ENCODE measurements at places on chromosomes 1 and 21. TPM values are rescaled to one million over a fixed set of nuclear protein-coding genes. Genes with fewer than 3 reads are reported as not detected.

The LAMC1 gene
- 138 TPM for total RNA-seq

GRCh38 chr1:198118134-198118533, 38.7 kb upstream of the NEK7 start:
- no peak for DNase-seq

- DNase-seq, result no peak
Measured at GRCh38 chr1:116123837-116124533, 12.8 kb downstream of the MAB21L3 start.

GRCh38 chr1:230694991-230695390, 18.9 kb downstream of the AGT start:
- DNase-seq, result no peak

DNA sequence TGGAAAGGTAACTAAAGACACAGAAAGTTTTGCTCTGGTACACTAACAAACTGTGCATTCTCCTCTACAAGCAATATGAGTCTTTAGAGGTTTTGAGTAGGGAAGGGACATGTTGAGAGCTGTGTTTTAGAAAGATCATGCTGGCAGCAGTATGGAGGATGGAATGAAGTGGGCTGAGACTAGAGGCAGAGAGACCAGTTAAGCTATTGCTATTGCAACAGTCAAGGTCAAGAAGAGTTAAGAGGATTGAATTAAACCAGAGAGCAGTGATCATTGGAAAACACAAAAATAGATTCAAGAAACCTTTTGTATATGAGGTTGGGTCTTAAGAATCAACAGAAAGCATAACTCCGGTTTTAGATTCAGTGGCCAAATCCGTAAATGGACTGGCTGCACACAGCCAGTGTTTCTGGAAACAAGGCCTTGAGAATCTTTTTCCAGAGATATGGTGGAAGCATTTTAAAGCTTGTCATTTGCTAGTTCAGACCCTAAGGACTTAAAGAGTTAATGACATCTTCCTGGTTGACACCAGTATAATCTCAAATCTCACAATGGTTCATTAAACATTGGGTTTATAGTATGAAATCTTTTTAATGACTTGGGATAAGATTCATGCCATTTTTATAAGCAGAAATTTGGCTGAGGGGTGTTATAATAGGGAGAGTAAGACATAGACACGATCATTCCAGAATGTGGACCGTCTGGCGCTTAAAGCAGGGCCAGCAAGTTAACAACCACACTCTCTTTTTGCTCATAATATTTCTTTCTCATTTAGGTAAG, 177.9 kb downstream of the NR5A2 start:
- DNase-seq, result no peak

- peak; percentile 10 for DNase-seq
Measured at GRCh38 chr1:160844447-160845232, 18.0 kb downstream of the CD244 start.

All from Caki2 (cell line).